ENCODE measurements at places on chromosomes 12 and 14.
A peak's percentile ranks its signal among the peaks of the same experiment; 100 is the strongest.

GRCh38 chr12:116719731-116720528 lies 17.9 kb downstream of the SPRING1 start:
- H3K27me3 ChIP-seq = no peaks in the 10 kb centered on the region
- H3K27ac ChIP-seq = no peak overlapping the region
- peaks cover 3% of the 10 kb centered on the region for H3K4me1 ChIP-seq
- H3K36me3 ChIP-seq = peaks cover 37% of the 10 kb centered on the region

- no peaks in the 10 kb centered on the region for H3K27me3 ChIP-seq
- no peak overlapping the region for H3K27ac ChIP-seq
- DNase-seq = no peak
- H3K4me3 ChIP-seq = no peak overlapping the region
- H3K36me3 ChIP-seq = no peaks in the 10 kb centered on the region
These were observed 41.4 kb downstream of the COX16 start for GRCh38 chr14:70317969-70318634.

GRCh38 chr12:693934-694533 lies 30.8 kb upstream of the NINJ2 start:
- H3K4me1 ChIP-seq = peaks cover 20% of the 10 kb centered on the region
- no peak for DNase-seq
- peaks cover 15% of the 10 kb centered on the region for H3K36me3 ChIP-seq

DNA sequence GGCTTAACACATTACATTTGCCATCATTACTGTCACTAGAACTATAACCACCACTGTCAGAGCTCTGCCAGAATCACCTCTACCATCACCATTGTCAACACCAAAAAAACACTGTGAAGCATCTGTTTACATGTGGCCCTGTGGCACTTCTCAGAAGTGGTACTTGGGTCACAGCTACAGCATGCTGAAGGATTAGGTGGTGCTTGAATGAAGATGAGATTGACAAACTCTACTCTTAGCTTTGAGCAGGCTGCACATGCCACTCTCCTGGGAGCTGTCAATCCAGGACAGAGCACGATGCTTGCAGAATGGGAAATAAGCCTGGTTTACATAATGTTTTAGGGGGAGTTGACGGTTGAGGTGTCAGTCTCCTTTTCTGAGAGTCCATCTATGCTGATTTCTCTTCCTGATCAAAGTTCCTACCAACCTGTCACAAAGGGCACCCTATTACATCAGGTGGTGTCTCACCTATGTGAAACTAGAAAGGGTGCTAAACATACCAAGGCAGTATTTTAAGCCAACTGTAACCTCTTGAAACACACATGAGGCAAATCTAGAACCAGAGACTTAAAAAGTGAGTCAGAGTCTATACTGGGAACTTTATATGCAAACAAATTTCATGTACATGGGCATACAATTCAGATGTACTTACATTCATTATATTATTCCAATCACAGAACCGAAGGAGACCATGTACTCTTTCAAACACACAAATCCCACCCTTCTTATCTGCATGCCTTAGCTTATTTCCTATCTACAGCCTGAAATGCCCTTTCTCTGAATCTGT lies 258.7 kb downstream of the EMP1 start:
- no peaks in the 10 kb centered on the region for H3K36me3 ChIP-seq
- no peaks in the 10 kb centered on the region for H3K4me1 ChIP-seq
- no peak overlapping the region for H3K4me3 ChIP-seq
- no peaks in the 10 kb centered on the region for H3K27me3 ChIP-seq
- no peak overlapping the region for H3K27ac ChIP-seq
- DNase-seq = no peak

DNA sequence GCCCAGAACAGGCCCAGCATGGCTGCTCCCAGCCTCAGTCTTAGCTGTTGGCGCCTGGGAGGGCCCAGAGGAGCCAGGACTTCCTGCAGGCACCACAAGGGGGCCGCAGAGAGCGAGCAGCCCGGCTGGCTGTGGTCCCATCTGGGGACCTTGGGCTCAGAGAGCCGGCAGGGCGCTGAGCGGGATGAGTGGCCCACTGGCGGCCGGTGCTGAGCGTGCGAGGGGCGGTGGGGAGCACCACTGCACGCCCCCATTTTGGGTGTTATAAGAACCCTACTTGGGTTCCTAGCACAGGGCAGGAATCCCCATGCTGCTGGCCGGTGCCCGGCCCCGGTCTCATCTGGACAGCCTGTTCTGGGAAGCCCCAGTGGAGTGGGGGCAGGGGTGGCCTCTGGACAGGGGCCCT lies 25.9 kb upstream of the CRIP2 start:
- DNase-seq = peak; percentile 73
- no peak overlapping the region for H3K4me3 ChIP-seq
- no peaks in the 10 kb centered on the region for H3K27me3 ChIP-seq
- H3K36me3 ChIP-seq = peaks cover 2% of the 10 kb centered on the region
- no peak overlapping the region for H3K27ac ChIP-seq
- no peaks in the 10 kb centered on the region for H3K4me1 ChIP-seq

GRCh38 chr14:76964695-76965094 lies 63.8 kb downstream of the IRF2BPL start:
- peak; percentile 49 for DNase-seq
- H3K36me3 ChIP-seq = no peaks in the 10 kb centered on the region
- peak overlapping the region; percentile 74 for H3K27ac ChIP-seq
- H3K4me1 ChIP-seq = peaks cover 67% of the 10 kb centered on the region

DNA sequence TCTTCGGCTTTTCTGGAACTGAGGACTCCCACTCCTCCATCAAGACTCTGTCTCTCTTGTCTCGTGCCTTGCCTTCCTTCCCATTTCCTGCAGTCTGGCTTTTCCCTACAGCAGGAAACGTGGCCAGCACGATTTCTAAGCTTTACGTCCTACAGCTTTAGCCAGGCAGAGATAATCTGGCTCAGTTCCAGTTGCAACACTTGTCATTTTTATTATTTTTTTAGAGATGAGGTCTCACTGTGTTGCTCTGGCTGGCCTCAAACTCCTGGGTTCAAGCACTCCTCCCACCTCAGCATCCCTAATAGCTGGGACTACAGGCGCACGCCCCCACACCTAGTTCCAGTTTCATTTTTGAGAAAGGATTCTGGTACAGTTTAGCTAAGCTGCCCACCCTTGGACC lies 19.9 kb downstream of the CALM1 start:
- no peaks in the 10 kb centered on the region for H3K4me1 ChIP-seq
- H3K4me3 ChIP-seq = no peak overlapping the region
- H3K27ac ChIP-seq = no peak overlapping the region
- H3K27me3 ChIP-seq = peaks cover 5% of the 10 kb centered on the region

GRCh38 chr14:95015046-95015445 lies 142.3 kb downstream of the DICER1 start:
- H3K27ac ChIP-seq = no peak overlapping the region
- no peak overlapping the region for H3K4me3 ChIP-seq
- H3K36me3 ChIP-seq = no peaks in the 10 kb centered on the region
- DNase-seq = no peak
